Pancreas (tissue), 10 donors: ENCODE measurements at places on chromosomes 7 and 10. TPM values are rescaled to one million over a fixed set of nuclear protein-coding genes. Genes with fewer than 3 reads are reported as not detected.

Gene DYNC1I1
- 0.95 TPM for polyA plus RNA-seq

Gene ACTR3C
- polyA plus RNA-seq = 10.9 TPM

DNA sequence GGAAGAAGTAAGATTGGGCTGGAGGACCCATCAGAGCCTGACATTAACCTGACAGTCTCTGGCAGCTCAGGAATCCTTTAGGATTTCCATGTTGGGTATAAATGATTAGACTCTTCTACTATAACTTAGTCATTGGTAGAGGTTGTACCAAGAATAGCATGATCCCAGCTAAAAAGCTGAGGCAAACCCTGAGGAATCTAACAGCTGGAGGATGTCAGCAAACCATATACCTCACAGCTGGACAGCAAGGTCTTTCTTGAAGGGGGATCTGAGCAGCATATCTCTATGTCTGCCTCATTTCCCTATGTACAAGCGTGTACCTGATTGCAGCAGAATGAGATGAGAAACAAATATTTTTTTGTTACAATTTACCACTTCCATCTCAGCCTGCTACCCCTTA lies 103.2 kb downstream of the NPSR1 start:
- H3K27me3 ChIP-seq = no peaks in the 10 kb centered on the region
- DNase-seq = no peak
- no peak overlapping the region for H3K4me3 ChIP-seq
- H3K36me3 ChIP-seq = no peaks in the 10 kb centered on the region

GRCh38 chr7:3404501-3404900 lies 103.4 kb downstream of the SDK1 start:
- no peak overlapping the region for H3K4me3 ChIP-seq
- H3K4me1 ChIP-seq = peaks cover 4% of the 10 kb centered on the region
- DNase-seq = no peak
- no peaks in the 10 kb centered on the region for H3K36me3 ChIP-seq
- no peak overlapping the region for H3K27ac ChIP-seq
- no peaks in the 10 kb centered on the region for H3K27me3 ChIP-seq
